ENCODE measurements at places on chromosomes 6 and 20. TPM values are rescaled to one million over a fixed set of nuclear protein-coding genes. Genes with fewer than 3 reads are reported as not detected.

DNA sequence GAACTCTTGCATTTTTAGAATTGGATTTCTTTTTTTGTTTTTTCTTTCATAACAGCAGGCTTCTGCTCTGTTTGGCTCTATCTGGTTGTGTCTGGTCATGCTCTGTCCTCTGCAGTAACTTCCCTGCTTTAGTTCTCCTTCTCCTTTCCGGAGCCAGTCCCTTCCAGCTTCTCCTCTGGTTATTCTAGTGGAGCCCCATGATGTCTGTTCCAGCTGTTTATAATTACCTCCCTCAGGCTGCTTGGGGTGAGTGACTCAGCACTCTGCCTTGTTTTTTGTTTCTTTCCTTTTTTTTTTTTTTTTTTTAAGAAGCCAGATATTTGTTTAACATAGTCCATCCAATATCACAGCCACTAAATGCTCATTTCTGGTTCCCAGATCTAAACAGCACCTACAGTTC, 409.6 kb downstream of the MAFB start:
- peaks cover 2% of the 10 kb centered on the region for H3K27me3 ChIP-seq
- no peaks in the 10 kb centered on the region for H3K4me1 ChIP-seq
- H3K36me3 ChIP-seq: no peaks in the 10 kb centered on the region
- H3K4me3 ChIP-seq: no peak overlapping the region

TPMT gene
- 7.9 TPM for total RNA-seq

PAQR8 gene
- 22.8 TPM for total RNA-seq

- no peak overlapping the region for H3K27ac ChIP-seq
- H3K36me3 ChIP-seq: no peaks in the 10 kb centered on the region
- H3K4me1 ChIP-seq: no peaks in the 10 kb centered on the region
- no peak overlapping the region for H3K4me3 ChIP-seq
Observed at GRCh38 chr6:112802144-112802543, 455.0 kb downstream of the RFPL4B start.

SNRPB2 gene
- total RNA-seq: 84.3 TPM

GRCh38 chr20:61886721-61887595, 178.7 kb downstream of the TAF4 start:
- DNase-seq: no peak
- H3K27ac ChIP-seq: no peak overlapping the region
- H3K27me3 ChIP-seq: no peaks in the 10 kb centered on the region
- no peaks in the 10 kb centered on the region for H3K36me3 ChIP-seq
- H3K4me1 ChIP-seq: no peaks in the 10 kb centered on the region

DNA sequence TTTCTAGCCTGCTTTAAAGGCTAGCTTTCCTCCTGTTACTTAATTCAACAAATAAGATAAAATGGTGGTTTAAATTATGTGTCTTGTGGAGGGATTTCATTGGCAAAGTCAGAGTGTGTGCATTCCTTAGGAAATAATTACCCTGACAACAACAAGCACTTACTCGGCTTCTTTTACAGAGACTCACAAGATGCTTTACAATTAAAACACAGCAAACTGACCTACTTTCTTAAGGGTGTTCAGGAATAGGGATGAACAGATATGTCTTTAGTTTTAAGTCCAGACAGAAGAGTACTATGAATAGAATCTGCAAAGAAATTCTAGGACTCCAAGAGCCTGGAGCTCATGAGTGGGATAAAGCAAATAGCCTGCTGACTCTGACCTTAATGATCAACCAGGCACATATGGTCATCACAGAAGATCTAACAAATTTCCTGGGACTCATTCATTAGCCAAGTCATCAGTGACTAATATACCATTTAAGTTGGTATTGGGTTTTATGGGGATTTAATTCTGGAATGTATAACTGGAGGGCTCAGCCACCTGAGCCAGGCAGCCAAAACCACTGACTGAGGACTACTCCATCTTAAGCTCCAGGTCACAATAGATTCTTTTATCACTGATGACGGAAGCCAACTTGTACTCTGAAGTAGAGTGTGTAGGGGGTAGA, 161.8 kb upstream of the RIMS1 start:
- no peak overlapping the region for H3K27ac ChIP-seq
- no peaks in the 10 kb centered on the region for H3K27me3 ChIP-seq
- H3K36me3 ChIP-seq: no peaks in the 10 kb centered on the region

DNA sequence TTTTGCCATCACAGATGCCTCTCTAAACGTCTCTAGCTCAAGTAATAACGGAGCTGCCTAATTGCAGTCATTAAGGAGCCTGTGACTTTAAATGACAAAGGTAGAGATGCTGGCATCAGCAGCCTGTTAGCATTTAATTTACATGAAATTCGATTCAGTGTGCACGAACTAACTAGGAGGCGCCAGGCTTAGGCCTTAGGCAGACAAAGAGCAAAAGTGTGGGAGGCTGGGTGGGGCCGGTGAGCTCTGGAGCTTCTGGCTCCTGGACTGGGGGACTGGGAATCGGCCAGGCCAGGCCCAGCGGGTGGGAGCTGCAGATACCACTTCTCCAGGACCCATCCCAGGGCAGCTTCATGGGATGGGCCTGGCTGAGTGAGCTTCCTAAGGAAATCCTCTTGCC, 170.0 kb upstream of the AGPAT4 start:
- H3K4me3 ChIP-seq: no peak overlapping the region
- DNase-seq: no peak
- H3K27me3 ChIP-seq: no peaks in the 10 kb centered on the region
- H3K36me3 ChIP-seq: no peaks in the 10 kb centered on the region

MEP1A gene
- not detected for total RNA-seq

- no peaks in the 10 kb centered on the region for H3K27me3 ChIP-seq
- no peak overlapping the region for H3K4me3 ChIP-seq
- DNase-seq: no peak
- H3K27ac ChIP-seq: no peak overlapping the region
- no peaks in the 10 kb centered on the region for H3K36me3 ChIP-seq
Observed at GRCh38 chr6:73942592-73943186, 246.7 kb downstream of the CD109 start.

DNA sequence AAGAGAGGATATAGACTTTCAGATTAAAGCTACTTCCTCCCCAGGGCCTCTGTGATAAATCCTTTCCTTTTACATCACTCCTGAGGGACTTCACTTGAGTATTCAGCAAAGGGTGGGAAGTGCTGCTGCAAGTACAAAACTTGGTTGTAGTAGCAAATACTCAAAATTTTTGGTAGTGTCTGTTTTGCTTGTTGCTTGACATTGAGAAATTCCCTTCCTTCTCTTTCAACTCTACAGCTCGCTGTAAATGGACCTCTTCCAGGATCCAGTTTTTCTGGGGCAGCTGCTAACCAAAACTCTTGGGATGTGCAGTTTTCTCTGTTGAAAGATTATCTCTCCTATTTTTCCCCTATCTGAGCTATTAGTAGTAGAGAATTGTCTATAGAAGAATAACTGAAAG, 472.0 kb downstream of the CD109 start:
- no peak overlapping the region for H3K27ac ChIP-seq
- DNase-seq: no peak
- H3K4me3 ChIP-seq: no peak overlapping the region
- H3K27me3 ChIP-seq: no peaks in the 10 kb centered on the region

GRCh38 chr20:17651760-17652388, 30.2 kb downstream of the RRBP1 start:
- no peaks in the 10 kb centered on the region for H3K27me3 ChIP-seq
- peaks cover 7% of the 10 kb centered on the region for H3K36me3 ChIP-seq
- peaks cover 6% of the 10 kb centered on the region for H3K4me1 ChIP-seq
- no peak overlapping the region for H3K4me3 ChIP-seq
- DNase-seq: no peak

WFDC2 gene
- total RNA-seq: not detected
